ENCODE measurements at places on chromosomes 12 and 14.

DNA sequence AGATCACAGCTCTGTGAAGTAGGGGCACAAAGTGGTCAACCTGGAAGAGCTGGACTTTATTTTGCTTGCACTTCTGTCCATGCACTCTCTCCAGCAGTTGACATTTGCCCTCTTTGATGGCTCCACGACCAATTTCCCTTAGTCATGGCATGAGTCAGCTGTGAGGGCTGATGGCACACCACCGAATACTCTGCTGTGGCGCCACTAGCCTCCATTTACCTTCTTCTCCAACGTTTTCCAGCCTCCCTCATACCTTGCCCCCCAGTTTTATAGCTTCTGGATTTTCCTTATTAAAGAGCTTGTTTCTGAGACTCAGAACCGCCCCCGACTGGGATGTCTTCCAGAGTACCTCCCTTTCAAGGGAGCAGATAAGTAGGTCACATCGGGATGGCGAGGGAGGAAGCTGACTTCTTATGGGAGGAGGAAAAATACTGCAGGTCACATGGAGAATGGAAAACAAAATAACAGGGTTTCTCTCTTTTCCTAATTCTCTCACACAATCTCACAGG lies 17.6 kb downstream of the NINJ2 start:
- no peak for DNase-seq

GRCh38 chr12:79358716-79359300 lies 332.0 kb downstream of the PAWR start:
- no peak for DNase-seq

GRCh38 chr12:3713483-3713882 lies 39.4 kb downstream of the CRACR2A start:
- DNase-seq, result no peak

DNA sequence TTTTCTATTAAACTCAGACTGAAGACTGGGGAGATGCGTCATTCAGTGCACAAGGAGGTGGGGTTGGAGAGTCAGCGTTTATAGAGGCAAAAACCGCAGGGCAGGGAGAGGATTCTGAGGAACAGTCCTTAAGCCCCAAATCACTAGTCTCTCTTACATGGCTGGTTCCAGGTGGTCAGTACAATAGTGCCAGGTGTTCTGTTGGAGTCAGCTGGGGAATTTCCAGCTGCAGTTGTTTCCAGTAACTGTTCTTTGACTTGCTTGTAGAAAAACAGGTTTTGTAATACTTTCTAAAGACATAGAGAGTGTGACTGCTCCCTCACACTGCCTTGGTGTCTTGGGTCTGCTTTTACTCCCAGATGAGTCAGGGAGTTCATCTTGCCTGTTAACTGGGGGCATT lies 192.2 kb downstream of the TMTC3 start:
- DNase-seq, result peak; percentile 8

DNA sequence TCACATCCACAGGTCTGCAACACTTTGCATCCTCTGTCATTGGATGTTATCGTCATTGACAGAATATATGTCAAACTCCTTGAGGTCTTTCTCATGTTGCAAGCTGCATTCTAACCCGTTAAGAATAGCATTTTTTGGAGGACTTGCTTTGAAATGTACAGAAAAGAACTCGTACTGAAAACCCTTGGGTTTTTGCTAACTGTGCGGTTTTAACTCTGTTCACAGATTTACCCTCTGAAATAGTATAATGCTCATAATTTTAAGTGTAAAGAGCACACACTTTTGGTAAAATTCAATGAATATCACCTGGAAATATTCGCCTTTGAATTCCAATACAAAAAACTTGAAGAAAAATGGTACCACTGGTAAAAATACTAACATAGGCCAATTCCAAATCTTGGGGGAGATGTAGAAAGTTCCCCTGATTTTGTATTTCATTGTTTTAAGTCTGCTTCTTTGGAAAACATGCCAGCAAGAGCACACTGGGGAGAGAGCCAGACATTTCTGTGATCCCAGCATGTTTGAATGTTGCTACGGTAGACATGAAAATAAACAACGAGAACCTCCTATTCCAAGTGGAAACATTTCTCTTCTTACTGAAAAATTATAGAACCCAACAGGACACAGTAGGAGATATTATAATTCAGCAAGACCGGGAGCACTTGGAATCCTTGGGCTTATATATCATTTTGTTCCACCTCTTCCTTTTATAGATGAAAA lies 446.0 kb downstream of the AEBP2 start:
- no peak for DNase-seq

DNA sequence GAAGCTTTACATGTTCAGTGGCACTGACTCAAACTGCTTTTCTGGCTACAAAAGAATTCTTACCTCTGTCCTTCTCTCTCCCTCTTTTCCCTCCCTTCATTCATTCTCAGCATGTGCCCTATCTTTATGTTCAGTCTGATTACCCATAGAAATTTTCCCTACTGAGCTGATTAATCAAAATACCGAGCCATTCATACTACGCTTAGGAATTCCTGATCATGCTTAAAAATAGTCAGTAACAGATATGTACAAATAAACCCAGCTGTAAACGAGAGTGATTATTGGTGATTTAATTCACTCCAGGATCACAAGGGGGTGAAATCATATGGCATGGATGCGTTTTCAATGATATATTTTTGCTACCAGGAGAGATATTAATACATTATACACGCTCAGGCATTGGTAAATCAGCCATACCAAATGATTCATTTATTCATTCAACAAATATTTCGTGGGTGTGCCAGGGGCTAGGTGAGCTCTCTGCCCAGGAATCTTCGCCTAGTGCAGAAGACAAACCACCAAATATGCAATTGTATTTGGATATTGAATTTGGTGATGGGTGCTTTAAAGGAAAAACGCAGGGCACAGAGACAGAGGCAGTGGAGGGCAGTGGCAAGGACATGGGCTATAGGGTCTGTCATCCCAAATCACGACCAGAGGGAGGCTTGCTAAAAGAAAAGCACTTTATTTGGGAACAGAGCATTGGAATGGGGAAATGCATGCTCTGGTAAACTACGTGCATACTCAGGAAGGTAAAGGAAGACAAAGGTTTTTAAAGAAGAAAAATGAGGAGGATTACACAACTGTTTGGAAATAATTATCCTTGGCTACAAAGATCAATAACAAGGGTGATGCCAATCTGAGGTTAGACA lies 13.9 kb upstream of the VRK1 start:
- DNase-seq, result no peak

- no peak for DNase-seq
Observed at GRCh38 chr14:99320621-99321235, 48.7 kb upstream of the BCL11B start.

GRCh38 chr14:50303744-50304471 lies 8.1 kb downstream of the L2HGDH start:
- DNase-seq, result no peak

- no peak for DNase-seq
Observed at GRCh38 chr12:109735825-109736551, 22.4 kb downstream of the FAM222A start.

GRCh38 chr14:101950516-101951215 lies 13.7 kb upstream of the DYNC1H1 start:
- no peak for DNase-seq

GRCh38 chr12:50626026-50626425 lies 121.2 kb downstream of the DIP2B start:
- DNase-seq, result no peak

DNA sequence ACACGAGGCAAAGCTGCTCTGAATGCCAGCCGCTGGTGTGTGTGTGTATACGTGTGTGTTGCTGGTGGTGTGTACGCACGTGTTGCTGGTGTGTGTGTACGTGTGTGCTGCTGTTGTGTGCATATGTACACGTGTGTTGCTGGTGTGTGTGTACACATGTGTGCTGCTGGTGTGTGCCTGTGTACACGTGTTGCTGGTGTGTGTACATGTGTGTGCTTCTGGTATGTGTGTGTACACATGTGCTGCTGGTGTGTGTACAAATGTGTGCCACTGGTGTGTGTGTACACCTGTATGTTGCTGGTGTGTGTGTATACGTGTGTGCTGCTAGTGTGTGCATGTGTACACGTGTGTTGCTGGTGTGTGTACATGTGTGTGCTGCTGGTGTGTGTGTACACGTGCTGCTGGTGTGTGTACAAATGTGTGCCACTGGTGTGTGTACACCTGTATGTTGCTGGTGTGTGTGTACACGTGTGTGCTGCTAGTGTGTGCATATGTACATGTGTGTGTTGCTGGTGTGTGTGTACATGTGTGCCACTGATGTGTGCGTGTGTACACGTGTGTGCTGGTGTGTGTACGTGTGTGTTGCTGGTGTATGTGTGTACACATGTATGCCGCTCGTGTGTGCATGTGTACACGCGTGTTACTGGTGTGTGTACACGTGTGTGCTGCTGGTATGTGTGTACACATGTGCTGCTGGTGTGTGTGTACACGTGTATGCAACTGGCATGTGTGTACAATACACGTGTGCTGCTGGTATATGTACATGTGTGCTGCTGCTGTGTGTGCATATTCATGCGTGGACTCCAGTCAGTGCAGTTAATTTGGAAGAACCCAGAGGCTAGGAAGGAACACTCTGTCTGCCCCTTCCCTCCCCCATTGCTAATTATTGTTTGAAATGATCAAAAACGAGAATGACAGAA lies 47.2 kb downstream of the CACNA2D4 start:
- no peak for DNase-seq

DNA sequence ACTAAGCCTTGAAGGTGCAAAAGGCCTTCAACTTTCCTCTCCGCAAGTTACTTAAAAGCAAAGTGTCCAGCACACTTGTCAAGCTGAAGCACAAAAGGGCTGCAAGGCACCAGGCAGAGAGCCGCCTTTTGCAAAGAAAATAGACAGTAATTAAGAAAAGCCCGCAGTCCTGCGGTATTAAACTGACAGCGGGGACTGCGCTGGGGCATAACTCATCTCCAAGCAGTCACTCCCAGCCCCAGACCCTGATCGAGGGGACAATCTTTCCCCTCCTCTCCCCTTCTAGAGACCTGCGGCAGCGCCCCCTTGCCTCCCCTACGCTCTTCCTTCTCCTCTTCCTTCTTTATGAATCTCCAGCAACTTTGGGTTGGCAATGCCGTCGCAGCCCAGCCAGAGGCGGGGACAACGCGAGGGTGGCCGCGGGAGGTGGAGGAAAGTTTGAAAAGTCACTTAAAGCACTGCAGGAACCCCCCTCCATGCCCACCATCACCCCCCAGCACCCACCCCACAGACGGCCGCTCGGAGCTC lies 200.9 kb upstream of the CAND1 start:
- no peak for DNase-seq

DNA sequence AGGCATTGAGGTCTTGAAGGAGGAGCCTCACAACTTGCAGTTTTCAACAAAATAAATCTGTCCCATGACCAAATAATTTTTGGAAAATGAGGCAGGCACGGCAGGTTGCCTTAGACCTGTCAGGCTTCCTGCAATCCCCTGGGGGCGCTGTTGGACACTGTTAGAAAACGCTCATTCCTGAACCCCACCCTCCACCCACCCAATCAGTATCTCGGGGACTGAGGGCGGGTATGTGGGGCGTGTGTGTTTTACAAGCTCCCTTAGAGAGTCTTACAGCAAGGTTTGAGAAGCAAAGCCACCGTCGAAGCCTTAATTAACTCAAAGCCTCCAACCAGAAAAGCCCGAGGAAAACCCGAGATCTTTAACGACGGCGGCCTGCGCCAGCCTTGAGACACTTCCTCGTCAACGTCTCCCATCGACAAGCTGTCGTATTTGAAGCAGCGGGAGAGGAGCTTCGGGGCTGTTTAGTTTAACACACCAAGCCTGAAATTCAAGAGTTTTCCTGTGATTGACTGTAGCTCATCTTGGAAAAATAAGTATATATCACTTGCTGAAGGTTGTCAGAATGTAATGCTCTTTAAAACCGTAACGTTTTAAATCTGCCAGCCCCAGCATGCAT lies 123.0 kb downstream of the GLT1D1 start:
- DNase-seq, result peak; percentile 39

GRCh38 chr14:100438271-100438670 lies 115.1 kb downstream of the SLC25A47 start:
- DNase-seq, result no peak

- DNase-seq, result peak; percentile 94
Observed at GRCh38 chr12:92570056-92570753, 132.6 kb upstream of the PLEKHG7 start.

GRCh38 chr12:3520168-3520567 lies 29.2 kb downstream of the PRMT8 start:
- no peak for DNase-seq

- no peak for DNase-seq
Observed at GRCh38 chr12:26918321-26919215, 19.2 kb downstream of the INTS13 start.

- no peak for DNase-seq
Observed at GRCh38 chr12:123445388-123446332, 9.2 kb upstream of the RILPL2 start.

- no peak for DNase-seq
Observed at GRCh38 chr14:90643982-90644670, 172.1 kb downstream of the TTC7B start.

DNA sequence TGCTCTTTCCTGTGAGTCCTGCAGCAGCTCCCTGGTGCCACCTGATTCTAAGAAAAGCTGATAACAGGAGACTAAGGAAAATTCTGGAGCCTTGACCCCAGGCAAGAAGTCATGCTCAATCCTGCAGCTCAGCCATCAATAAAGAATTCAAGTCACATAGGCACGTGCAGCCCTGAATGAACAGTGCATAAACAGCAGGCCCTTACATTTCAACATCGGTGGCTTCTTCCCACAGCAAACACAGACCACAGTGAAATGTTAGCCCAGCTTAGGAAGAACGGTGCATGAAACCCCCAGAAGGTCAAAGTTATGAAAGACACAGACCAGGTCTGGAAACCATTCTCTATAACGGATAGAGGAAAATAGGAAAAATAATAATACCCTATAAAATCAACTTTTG lies 10.5 kb downstream of the CINP start:
- DNase-seq, result no peak

GRCh38 chr12:52367876-52368275 lies 595 bp upstream of the KRT85 start:
- DNase-seq, result no peak

DNA sequence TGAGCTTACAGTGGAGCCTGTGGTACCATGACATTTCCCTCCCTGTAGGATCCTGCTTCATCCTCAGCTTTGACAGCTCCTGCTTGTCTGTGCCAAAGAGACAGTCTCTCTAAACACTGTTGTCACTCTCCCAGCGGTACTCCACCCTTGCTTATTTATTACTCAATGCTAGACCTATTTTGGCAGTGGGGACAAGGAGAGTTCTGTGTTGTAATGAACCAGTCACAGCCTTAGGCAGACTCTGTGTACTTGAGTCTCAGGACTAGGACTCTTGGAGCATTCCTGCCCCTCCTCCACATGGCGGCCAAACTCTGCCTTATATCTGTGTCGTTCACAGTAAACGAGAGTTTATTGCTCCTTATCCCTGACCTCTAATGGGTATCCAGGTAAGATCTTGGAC lies 70.9 kb downstream of the PIK3C2G start:
- peak; percentile 8 for DNase-seq

All from SK-MEL-5 (cell line).